Purkinje cell (primary cell): ENCODE measurements at places on chromosomes 1 and 21. TPM values are rescaled to one million over a fixed set of nuclear protein-coding genes. Genes with fewer than 3 reads are reported as not detected.

Gene SPRR2E
- polyA plus RNA-seq = not detected in 2 replicates

Gene SH3BGR
- 13.6 and 20.4 TPM in 2 replicates for polyA plus RNA-seq

Gene FCRLB
- 1.2 and 6.0 TPM in 2 replicates for polyA plus RNA-seq

Gene FMO5
- polyA plus RNA-seq = 3.8 and 4.6 TPM in 2 replicates

Gene PM20D1
- 0.50 and 4.9 TPM in 2 replicates for polyA plus RNA-seq

Gene FLG
- 0.13 TPM in 1 of 2 replicates, not detected in the other for polyA plus RNA-seq

Gene B3GALT6
- polyA plus RNA-seq = 1.3 and 1.5 TPM in 2 replicates

Gene EPHA2
- 0.22 TPM in 1 of 2 replicates, not detected in the other for polyA plus RNA-seq

Gene RASAL2
- 17.3 and 19.4 TPM in 2 replicates for polyA plus RNA-seq
